Forelimb muscle (tissue), 1 donor: ENCODE measurements at places on chromosomes 2 and 18.

- no peak for DNase-seq
These were observed 677.1 kb upstream of the DDX18 start for GRCh38 chr2:117137371-117137770.

DNA sequence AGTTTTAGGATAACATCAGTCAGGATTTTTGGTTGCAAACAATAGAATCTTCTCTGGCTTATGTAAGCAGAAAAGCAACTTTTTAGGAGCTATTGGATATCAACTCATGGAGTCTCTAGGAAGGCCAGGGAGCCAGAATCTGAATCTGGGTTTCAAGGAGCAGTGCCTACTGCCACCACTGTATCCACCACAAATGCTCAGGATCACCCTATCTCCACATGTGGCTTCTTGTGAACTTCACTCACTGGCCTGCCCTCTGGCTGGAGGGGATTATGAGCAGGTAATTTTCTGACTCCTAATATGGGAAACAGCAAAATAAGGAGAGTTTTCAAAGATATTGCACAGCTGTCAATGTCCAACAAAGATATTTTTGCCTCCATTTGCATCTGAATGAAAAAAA is 142.9 kb downstream of the PKP4 start:
- no peak for DNase-seq

GRCh38 chr18:23259701-23260681 is 124.7 kb downstream of the CABLES1 start:
- no peak for DNase-seq

GRCh38 chr18:44726059-44726421 is 45.4 kb downstream of the SETBP1 start:
- no peak for DNase-seq

DNA sequence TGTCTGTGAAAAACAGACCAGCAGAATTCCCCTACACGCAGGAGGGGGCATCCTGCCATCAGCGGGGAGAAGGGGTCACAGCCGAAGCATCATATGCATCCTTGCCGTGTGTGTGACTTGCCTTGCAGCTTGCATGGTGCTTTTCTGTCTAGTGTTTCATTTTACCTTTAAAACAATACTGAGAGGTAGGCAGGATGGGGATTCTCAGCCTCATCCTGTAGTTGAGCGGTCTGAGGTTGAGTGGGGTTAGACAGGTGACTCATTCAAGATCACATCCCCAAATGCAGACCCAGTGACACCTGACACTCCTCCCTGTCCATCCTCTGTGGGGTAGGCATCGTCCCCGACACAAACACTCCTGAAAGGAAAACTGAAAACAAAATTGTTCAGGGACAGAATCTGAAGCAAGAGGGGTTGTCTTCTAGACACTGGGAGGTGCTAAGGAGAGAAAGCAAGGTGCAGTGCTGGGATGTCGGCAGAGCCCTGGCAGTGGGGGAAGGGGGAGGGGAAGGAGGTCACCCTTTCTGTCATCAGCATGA is 7.9 kb downstream of the ARL4C start:
- DNase-seq: no peak

DNA sequence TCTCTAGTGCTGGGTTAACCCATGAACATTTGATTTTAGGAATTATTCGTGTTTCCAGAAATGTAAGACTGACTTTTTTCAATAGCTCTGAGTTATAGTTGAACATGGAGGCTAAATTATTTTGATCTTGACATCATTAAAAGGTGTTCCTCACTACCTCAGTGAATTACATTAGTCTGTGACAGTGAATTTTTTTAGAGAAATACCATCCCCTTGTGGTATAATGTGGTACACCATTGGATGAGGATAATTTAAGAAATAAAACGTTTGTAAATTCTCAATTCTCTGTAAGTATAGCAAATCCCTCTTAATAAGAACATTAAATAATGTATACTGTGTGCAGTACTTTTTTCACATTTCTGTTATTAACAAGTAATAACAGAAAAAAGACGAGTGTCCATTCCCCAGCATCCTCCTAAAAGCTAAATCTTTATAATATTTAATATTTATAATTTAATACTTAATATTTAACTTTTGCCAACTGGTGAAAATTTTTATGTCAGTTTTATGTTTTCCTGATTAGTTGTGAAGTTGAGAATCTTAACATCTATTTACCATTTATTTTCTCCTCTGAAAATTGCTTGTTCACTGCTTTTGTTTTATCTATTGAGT is 70.3 kb upstream of the CWC22 start:
- DNase-seq: no peak

- no peak for DNase-seq
These were observed 353.6 kb upstream of the TRIB2 start for GRCh38 chr2:12363138-12363537.

- DNase-seq: no peak
These were observed 149.4 kb upstream of the DNMT3A start for GRCh38 chr2:25491003-25491696.

GRCh38 chr2:2613279-2614199 is 282.5 kb upstream of the MYT1L start:
- peak; percentile 83 for DNase-seq

DNA sequence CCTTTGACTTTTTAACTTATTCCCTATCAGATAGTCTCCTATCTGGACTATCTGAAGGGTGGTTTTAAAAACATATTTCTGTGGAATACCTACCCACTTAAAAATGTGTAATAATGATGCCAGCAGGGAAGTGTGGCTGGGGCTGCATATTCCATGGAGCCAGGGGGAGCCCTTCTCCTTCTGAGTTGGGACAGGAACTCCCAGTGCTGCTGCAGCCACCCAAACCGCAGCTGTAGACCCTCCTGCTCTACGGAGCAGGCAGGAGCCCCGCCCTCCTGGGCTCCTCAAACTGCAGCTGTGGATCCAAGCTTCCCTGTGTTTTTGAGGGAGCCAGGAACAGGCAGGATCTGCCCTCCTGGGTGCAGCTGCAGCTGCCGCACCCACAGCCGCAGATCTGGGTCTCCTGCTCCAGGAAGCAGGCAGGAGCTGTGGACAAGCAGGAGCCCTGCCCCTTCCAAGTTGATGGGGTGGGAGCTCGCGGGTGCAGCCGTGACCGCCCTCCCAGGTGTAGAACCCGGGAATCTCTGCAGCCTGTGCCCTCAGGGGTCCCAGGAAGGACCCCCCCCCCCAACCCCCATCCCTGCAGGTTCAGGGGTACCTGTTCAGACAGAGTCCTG is 57.8 kb downstream of the PDK1 start:
- DNase-seq: no peak

- DNase-seq: no peak
These were observed 45.6 kb upstream of the GREB1L start for GRCh38 chr18:21196426-21196825.

DNA sequence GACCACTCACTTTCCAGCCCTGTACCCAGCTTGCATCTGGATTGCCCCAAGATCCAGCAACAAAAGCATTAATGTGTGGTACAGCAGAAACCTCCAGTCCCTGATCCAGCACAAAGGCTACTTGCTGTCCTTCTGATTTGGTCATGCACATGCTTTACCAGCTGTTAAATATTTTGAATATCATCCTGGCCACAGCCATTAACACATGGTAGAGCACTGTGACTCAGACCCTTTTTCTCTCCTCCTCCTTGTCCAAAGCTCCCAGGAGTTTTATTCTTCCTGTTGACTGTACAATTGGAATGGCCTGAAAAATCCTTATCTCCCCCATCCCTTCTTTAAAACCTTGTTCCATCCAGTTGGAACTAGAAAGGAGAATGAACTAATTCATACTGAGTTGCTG is 419.7 kb upstream of the TNP1 start:
- no peak for DNase-seq
